ENCODE measurements at places on chromosomes 7 and 10. TPM values are rescaled to one million over a fixed set of nuclear protein-coding genes. Genes with fewer than 3 reads are reported as not detected.

The ATE1 gene
- total RNA-seq: 14.2 TPM

The AGBL3 gene
- 2.4 TPM for total RNA-seq

The SLC26A3 gene
- not detected for total RNA-seq

The BLNK gene
- total RNA-seq: not detected

The SPDYE18 gene
- total RNA-seq: not detected

The CFAP69 gene
- 6.9 TPM for total RNA-seq

The TMEM196 gene
- total RNA-seq: not detected

The HEPACAM2 gene
- total RNA-seq: not detected

The DPCD gene
- 29.2 TPM for total RNA-seq

The NRAP gene
- total RNA-seq: not detected

The IFIT3 gene
- total RNA-seq: 10.9 TPM

DNA sequence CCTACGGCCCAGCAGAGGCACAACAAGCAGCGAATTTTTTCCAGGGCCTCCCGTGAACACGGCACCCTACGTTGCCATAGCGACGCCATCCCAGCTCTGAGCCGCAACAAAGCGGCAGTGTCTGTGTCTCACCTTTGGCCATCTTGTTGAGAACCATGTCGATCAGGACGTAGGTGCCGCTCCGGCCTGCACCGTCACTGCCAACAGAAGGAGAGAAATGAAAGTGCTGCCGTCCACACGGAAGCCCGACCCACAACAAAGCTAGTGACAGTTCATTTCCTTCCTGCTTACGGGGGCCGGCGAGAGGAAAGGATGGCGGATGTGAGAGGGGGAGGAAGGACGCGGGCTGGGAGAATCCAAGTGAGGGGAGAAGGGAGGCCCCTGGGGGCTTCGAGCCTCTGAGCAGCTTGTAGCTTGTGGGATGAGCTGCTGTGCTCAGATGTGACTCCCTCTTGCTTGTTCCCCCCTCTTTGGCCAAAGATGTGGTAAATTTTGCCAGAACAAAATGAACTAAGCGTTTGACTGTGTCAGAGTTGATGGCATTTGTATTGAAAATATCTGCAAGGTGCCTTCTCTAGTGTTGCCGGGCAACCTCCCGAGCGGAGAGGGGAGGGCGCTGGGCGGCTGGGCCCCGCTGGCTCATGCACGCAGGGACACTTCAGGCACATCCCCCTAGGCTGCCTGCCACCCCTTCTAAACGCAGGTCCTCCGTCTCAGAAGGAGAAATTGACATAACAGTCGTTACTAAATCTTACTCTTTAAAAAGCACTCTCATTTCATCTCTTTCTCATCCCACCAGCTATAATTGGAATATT lies 232.2 kb downstream of the DNAJB6 start:
- peak; percentile 22 for DNase-seq

GRCh38 chr7:20786049-20786412 lies 655 bp downstream of the SP8 start:
- DNase-seq: no peak

DNA sequence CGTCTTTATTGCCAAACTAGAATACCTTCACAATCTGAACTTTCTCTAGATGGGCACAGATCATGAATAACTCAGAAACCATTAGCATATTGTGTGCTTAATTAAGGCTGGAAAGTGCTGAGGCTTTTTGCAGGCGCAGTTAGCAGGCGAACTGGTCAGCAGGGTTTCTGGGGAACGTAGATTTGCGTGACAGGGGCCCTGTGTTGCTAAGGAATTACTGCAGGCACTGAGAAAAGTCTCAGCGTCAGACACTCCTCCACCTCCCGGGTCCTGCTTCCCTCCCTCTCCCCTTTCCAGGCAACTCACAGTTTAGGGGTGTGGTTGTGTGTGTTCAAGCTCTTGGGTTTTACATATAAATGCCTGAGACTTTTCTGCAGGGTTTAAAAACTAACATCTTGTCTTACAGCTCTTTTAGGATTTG lies 2.2 kb downstream of the MAP3K8 start:
- peak; percentile 92 for DNase-seq

DNA sequence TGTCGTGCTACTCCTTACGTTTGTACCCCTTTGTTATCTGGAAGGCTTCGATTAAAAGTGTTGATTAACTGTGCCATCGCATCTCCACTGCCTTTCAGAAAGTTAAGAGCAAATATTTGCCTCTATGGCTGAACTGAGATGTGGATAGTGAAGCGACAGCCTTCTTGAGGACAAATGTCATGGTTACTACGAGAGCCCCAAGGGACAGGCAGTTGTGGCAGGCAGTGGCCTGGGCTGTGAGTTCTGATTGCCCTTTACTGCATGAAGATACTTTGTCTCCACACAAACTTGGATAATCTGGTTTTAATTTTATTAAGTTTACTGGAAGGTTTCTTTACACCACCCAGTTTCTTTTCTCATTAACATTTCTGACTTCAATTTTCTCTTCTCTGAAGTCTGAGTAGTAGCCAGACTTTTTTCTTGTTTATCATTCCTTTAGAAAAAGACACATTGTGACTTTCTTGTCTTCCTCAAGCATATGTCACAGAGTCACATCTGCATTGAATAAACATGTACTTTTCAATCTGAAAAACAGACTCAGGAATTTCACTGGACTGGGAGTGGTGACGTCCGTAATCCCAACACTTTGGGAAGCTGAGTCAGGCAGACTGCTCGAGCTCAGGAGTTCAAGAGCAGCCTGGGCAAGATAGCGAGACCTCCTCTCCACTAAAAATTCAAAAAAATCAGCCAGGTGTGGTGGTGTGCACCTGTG lies 1.5 kb downstream of the TAS2R41 start:
- DNase-seq: peak; percentile 60

DNA sequence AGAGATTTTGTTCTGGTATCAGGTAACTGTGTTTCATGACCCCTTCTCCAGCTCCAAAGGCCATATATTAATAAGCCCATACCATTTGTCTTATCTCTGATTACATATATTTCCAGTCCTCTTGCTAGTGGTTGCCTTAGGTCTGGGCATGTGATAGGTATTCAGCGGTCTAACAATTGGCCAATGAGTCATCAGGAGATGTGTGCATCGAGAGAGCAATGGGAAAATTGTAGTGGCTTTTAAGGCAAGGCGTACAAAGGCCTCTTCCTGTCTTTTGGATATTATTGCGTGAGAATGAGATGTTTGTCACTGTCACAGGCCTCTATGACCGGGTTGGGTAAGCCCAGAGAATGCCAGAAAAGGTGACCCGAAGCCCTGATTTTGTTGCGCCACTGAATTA lies 38.6 kb upstream of the SFRP5 start:
- DNase-seq: peak; percentile 37

GRCh38 chr10:117460846-117461765 lies 81.4 kb upstream of the EMX2 start:
- peak; percentile 97 for DNase-seq

GRCh38 chr10:50554995-50555568 lies 68.7 kb downstream of the SGMS1 start:
- peak; percentile 64 for DNase-seq

DNA sequence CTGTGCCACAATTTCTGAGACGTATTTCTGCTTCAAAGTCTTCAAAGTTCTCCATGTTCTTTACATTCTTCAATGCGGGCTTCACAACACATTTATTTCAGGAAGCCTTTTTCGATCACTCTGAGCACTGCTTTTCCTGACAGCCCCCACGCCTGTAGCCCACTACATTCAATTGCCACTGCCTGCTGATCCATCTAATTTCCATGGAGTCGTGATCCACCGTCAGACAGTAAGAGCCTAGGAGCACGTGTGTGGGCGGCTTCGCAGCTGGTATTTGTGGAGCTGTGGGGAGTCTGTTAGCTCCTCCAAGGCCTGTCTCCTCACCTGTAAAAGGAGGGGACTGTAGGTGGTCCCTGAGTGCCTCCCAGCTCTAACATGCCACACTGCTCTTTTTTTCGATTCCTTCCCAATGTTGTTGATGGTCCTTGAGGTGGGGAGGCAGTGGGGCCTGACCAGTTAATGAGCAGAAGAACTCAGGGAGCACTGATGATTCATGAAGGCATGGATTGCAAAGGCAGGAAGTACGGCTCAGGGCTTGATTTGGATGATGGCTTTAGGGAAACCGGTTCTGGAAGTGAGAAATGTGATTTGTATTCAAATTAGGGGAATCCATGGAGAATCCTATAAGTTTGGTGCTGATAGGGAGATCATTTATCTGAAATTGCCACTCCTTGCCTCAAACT lies 401.1 kb upstream of the PODXL start:
- no peak for DNase-seq

DNA sequence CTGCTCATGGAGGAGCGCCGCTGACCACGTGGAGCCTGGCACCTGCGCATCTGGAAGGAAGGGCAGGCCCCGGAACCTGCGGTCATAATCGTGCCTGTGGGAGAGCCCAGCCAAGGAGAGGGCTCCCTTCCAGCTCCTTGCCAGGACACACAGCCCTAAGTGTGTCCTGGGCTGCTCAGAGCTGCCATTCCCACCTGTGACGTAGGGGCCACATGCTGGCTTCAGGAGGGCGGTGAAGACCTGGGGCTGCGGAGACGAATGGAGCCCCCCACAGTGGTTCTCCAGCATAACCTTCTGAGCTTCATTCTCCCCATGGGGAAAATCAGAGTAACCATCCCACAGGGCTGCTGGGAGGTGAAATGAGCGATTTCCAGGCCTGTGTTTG lies 127.6 kb upstream of the CHST15 start:
- DNase-seq: no peak

DNA sequence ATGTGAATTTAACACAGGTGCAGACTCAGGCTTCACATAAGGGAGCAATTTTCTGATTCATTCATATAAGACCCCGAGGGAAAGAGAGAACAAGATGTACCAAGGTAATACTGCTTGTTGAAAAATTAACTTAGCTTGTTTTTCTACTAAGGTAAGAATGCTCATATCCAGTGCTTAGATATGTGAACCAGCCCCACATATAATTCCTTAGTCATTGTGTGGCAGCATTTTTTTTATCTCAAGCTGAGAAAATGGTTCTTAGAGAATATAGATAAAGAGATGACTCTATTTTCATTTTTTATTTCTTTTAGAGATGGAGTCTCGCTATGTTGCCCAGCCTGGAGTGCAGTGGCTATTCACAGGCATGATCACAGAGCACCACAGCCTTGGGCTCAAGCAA lies 121.8 kb upstream of the SEM1 start:
- DNase-seq: no peak

DNA sequence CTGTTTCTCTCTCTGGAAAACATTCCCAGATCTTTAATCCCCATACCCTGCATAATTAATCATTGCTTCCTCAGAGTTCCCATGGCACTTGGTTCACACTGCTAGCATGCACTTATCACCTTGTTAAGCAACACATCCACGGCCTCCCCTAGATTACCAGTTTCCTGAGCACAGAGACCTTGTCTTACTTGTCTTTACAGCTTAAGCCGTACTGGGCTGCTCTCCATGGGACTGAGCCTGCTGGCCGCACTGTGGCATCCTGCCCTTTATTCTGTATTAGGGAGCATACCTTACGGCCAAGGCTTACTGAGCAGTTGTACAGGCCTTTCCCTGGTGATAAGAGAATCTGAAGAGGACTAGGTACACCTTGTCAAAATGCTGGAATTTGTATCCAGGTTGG lies 190.2 kb downstream of the REEP3 start:
- DNase-seq: no peak

DNA sequence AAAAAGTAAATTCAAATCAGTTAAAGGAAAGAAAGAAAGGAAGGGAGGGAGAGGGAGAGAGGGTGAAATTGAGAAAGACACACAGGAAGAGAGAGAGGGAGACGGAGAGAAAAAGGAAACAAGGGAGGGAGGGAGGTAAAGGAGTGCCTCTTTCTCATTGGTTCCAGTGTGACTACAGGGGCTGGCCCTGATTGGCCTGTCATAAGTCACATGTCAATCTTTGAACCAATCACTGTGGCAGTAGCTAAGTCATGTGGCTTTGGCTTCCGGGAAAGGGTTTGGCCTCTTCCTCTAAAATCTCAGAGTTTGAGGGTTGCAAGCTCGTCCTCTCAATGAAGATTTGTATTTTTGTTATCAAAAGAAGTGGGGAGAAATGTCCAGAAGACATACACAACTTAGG lies 150.2 kb downstream of the RAB11FIP2 start:
- no peak for DNase-seq

DNA sequence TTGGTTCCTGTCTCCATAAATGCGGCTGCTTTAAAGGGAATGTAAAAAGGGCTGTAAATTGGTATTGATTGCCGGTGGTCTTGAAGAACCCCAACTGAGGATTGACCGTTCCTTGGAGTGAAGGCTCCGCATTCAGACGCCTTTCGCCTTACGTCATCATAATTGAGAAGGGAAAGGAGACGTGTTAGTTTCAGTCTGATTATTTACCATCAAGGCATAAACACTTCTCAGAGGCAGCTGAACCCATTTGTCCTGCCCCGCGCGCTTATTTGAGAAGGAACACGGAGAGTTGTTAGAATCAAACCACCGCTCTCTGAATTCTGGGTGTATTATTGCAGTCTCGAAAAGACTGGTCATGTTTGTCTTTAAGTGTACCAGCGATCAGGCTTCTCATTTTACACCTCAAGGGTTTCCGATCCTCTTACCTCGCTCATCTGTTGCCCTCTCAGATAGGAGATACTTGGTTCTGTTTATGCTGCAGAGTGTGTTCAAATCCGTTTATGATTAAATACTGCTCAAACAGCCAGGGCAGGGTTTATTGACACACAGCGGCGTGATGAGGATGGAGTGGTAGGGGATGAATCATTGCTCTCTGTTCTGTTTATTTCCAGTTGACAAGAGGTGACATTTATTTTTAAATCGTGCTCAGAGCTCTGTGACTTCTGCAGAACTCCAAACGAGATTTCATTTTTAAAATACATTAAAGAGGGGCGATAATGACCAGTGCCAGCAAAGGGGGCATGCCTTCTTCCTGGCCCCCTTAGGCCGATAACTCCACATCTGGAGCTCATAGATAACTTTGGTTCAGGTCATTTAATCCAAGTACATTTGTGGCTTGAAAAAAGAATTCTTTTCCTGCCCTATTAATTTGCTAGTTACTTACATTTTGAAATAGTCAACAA lies 30.4 kb downstream of the FOXK1 start:
- peak; percentile 77 for DNase-seq

DNA sequence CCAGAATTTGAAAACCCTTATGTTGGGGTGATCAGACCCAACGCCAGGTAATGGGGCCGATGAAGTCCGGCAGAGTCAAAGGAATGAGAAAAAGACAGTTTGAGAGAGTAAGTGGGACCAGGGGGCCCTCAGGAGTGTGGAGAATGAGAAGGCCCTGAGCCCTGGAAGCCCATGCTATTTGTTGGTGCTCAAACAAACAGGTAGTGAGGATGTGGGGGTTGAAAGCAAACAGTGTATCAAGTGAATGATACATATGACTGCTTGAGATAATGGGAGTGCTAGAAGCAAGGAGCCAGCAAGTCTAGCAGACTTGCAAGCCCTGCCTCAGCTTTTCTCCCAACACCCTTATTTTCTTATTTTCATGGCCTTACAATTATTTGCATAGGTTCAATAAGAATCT lies 11.2 kb upstream of the SEPTIN14 start:
- no peak for DNase-seq
